ENCODE measurements at places on chromosomes 3 and 15.

GRCh38 chr3:63980830-63981498, 42.3 kb downstream of the PSMD6 start:
- DNase-seq: no peak

DNA sequence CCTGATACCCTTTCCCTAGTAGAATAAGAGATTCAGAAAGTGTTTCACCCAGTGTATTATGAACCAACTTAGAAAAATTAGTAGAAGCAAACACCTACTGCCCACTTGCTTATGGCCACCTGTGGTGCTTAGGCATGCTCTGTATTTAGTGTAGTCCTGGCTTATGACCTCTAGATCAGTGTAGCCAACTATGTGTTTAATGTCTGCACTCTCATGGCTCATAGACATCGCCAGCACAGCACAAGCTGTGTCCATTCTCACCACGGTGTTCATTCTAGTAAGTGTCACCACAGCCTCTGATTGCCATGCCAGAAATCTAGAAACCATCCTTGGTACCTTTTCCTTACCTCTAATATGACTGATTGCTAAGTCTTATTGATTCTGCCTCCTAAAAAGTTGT, 14.3 kb downstream of the ASB7 start:
- DNase-seq: no peak

- peak; percentile 28 for DNase-seq
These were observed 18.1 kb downstream of the RNF111 start for GRCh38 chr15:59005579-59005978.

DNA sequence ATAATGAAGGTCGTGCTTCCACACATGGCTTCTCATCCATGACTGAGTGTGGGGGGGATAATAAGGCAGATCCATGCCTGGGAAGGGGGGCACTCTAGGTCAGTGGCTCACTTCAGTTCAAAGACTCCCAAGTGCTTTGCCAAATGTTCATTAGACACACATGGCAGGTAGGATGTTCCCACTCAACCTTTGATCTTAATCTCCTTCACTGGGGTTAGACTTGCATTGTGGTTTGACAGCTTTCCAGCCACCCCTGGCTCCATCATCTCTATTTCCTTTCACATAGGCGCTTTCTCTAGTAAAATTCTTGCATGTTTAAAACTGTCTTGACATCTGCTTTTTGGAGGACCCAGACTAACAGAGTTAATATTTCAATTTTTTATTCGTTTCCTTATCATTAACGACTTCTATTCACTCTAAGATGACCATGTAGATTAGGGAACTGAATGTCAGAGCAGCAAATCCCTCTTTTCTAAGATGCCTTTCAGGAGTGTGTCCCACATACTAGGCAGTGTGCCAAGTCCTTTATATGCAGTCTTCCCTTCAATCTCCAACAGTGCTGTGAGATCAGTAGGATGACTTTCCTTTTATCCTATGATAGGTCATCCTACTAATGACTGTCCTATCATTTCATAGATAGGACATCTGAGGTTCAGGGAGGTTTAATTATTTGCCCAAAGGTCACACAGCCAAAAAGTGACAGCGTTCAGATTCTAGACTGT, 57.9 kb downstream of the BTD start:
- DNase-seq: peak; percentile 48

GRCh38 chr3:78707609-78708008, 1060.2 kb downstream of the ROBO1 start:
- DNase-seq: no peak

GRCh38 chr15:71232411-71232810, 117.1 kb downstream of the THSD4 start:
- peak; percentile 56 for DNase-seq

GRCh38 chr3:133711013-133711412, 35.2 kb upstream of the TF start:
- DNase-seq: no peak

DNA sequence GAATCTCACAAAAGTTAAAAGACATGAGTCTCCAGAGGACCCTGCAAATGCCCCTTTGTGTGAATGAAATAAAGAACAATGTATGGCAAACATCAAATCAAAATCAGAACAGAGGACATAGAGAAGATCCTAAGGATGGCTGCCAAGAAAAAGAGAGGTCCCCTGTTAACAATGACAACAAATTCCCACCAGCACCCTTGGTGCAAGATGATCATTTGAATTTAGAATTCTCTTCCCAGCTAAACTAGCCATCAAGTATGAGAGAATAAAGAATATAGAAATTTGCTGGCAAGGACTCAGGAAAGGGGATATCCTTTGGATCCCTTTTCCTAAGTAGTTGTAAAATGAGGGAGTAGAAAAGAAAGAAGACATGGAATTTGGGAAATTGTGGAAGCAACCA, 8.2 kb downstream of the GP5 start:
- no peak for DNase-seq

DNA sequence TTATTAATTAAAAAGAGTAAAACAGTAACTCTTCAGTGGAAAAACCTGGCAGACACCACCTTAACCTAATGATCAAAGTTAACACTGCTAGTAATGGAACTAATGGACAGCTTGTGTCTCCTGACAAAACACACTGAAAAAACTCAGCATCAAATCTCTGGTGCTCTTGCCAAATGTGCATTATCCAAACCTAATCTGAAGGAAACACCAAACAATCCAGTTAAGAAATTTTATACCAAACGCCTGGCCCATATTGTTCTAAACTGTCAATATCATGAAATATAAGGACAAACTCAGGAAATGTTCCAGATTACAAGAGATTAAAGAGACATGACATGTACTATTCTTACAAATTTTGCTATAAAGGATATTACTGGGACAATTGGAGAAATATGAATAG, 10.4 kb downstream of the RSL24D1 start:
- no peak for DNase-seq

DNA sequence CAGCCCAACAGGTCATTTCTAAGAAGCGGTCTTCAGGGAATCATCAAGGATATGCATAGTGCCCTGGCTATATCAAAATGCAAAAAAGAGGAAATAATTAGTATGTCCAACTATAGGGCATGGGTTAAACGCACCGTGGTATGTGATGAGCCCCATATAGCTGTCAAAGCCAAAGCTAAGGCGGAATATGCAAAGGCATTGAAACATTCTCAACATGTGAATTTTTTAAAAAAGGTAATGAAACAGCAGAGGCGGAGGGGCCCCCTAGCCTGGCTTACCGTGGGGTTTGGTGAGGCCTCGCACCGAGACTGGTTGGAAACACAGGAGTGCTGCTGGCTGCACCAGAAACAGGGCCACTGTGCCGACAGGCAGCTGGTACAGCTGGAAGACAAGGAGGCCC, 23.2 kb downstream of the PLXND1 start:
- no peak for DNase-seq

- DNase-seq: no peak
These were observed 49.3 kb downstream of the TMEM266 start for GRCh38 chr15:76109046-76109445.

DNA sequence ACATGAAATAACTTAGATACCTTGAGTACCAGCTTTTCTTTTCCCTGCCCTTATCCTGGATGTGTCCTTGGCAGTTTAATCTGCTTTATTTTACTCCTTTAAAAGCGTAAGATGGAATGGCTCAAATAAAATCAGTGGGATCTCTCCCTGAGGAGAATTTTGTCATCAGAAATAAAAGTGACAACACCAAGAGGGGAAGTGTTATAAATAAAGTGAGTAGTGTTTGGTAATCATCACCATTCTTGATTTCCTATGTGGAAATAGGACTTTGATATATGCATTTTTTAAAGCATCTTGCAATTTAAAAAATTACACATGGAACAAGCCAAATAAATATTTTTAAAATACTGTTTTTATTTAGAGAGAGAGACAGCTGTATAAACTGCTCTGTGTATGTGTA, 76.5 kb downstream of the MBNL1 start:
- DNase-seq: no peak

DNA sequence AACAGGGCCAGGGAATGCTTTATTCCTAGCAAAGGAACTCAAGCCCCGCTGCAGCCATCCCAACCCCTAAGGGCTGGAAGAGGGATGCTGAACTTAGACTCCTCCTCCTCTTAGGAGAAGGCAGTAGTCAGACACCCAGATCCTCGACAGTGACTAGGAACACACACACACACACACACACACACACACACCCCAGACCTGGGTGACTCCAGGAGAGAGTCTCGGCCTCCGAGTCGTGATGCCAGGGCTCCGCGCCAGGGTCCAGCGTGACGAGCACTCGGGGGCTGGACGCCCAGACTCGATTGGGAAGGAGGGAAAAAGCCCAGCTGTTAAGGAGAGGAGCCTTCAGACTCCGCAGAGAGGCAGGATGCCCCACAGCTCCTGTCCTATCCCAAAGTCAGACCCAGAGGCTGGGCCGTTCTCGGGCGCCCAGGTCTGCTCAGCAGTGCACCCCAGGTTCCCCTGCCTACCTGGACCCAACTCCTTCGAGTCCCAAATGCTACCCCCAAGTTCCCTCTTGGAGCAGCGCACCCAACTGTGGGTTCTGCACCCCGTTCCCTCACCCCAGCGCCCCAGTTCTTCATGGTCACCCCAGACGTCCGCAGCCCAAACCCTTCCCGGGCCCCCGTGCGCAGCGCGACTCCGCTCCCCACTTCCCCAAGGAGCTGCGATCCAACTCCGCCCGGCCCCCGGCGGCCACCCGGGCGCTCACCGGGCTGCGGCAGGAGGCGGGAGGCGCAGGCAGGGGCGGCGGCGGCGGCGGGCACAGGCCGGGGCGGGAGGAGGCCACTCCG, 421 bp downstream of the BMF start:
- DNase-seq: peak; percentile 48

DNA sequence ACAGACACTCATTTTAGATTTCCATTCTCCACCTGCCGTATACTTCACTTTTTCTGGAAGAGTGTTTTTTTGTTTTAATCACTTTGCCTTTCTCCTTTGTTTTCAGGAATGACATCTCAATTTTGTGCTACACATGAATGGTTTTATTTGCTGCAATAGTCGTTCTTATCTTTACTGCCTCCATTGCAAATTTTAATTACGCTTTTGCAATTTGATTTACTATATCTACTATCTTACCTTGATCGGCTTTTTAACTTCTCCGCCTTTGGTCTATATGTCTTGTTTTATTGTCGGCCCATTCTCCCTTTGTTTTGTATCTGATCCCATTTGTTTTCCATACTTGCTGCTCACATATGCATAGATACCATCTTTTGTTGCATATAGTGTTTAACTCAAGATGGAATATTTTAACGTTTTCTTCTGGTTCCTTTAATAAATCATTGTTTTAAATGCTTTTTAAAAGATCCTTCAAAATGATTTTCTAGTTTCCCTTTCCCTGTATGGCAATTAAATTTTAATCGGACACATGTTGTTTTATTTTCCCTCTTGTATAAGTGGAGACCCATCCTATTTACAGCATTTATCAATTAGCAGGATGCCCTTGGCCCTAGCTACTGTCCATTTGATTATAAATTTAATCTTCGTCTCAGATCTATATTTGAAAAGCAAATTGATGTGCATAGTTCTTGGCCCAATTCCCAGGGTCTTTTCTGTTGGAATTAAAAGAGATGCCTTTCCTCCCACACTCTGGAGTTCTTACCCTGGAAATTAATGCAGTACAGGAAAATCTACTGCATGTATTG, 97.2 kb upstream of the CNTN4 start:
- no peak for DNase-seq

- DNase-seq: no peak
These were observed 62.2 kb upstream of the ACAN start for GRCh38 chr15:88741046-88741445.

GRCh38 chr3:153268564-153269279, 106.7 kb downstream of the RAP2B start:
- DNase-seq: no peak

DNA sequence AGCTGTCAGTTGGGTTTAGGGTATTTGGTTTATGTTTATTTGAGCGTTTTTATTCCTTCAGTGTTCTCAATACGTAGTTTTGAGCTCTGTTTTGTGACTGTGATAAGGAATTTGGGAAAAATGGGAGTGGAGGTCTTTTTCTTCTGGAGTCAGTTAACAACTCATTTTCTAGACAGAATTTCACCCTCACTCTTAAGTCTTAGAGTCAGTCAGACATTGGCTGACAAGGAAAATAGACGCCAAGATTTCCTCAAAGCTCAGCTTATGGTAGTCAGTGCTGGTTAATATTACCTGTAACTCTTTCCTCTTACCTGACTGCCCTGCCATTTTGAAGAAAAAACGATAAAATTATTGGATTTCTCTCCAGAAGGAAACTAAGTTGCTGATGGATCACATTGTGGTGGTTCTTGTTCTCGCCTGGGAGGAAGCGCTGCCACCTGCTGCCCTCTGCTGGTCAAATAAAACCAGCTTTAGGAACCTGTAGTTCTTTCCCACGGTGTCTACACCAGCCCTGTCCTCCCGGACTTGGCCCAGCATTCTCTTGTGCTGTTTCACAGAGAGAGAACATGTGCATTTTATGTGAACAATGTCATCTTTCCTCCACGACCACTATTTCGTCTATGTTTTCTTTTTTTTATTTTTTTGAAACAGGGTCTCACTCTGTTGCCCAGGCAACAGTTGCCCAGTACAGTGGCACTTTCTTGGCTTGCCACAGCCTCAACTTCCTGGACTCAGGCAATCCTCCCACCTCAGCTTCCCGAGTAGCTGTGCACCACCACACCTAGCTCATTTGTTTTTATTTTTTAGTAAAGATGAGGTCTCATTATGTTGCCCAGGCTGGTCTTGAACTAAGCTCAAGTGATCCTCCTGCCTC, 41.4 kb upstream of the UMPS start:
- peak; percentile 69 for DNase-seq

DNA sequence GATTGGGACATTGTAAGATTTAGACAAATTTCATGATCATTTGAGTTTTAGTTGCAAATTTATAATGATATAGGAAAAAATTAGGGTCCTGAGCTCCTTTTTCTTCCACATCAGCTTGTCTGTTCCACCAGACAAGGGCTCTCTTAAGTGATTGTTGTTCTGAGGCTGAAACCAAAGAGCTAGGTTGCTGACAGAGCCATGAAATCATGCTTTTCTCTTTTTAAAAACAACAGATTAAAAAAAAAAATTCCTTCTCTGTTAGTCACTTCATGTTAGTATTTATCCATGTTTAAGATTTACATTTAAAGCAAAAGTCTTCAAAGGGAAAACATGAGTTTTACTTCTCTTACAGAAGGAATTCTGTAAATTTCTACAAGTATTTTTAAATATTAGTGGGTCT, 56.8 kb downstream of the ATP2C1 start:
- peak; percentile 37 for DNase-seq

Data from fibroblast of skin of right quadriceps (primary cell).